ENCODE measurements at places on chromosomes 1 and 21. TPM values are rescaled to one million over a fixed set of nuclear protein-coding genes. Genes with fewer than 3 reads are reported as not detected.

GRCh38 chr1:204941421-204942338, 71.0 kb downstream of the NFASC start:
- peak; percentile 82 for DNase-seq

DNA sequence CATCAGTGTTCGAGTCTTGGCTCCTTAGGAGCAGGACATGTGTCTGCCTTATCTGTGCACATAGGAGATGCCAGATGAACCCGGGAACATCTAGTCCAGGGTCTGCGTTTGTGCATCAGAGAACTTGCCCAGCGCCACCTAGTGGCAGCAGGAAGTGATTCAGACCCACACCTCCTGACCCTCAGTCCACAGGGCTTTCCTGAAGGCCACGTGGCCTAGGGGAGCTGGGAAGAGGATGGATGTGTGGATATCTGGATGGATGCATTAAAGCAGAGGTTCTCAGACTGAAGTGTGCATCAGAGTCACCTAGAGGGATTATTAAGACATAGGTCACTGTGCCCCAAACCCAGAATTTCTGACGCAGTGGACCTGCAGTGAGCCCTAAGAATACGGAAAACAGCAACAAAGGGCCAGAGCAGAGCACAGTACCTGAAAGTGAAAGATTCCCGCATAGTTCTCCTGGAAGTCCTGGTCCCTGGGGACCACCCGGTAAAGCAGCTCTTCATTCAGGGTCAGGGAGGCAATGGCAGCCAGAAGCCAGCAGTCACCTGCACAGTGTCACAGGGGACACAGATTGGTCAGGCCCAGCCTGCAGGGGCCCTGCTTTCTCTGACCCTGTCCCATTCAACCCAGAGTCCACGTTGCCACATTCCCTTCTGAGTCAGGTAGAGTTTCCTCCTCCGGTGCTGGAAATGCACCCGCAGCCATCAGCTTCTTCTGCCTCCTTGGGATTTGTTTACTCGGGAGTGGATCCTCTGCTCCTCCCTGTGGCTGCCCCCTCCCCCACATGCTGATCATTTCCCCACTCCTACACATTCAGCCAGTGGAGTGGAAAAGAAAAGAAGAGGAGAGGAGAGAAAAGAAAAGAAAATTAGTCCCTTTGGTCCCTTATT, 37.0 kb downstream of the CAPN8 start:
- DNase-seq = peak; percentile 72

Gene FAAH
- 17.3 TPM for total RNA-seq

DNA sequence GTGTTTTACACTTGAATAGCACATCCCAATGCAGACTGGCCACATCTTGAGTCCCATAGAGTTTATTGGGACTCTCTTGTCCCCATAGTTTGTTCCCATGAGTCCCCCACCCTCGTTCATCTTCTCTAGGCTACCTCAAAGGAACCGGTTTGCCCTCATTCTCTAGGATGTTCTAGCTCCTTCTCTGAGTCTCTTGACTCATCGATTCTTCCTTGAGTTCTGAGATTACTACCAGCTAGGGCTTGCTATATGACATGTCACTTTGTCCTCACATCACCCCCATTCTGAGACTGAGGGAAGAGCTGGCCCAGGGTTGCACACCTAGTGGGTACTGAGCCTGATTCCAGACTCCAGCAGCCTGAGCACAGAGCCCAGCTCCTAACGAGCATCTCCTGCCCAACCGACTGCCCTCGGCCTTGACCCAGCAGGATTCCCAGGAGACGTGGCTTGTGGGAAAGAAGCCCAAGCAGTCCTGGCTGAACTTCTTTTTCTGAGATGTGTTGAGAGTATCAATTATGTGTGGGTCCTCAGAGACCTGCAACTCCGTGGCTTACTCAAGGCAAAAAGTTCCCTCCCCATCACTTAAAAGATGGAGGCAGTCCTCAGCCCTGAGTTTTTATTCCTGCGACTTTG, 42.0 kb downstream of the TMEM51 start:
- no peak for DNase-seq

GRCh38 chr1:34367954-34368353, 191.2 kb downstream of the C1orf94 start:
- DNase-seq = no peak

GRCh38 chr21:25489673-25490072, 117.6 kb downstream of the MRPL39 start:
- DNase-seq = no peak

DNA sequence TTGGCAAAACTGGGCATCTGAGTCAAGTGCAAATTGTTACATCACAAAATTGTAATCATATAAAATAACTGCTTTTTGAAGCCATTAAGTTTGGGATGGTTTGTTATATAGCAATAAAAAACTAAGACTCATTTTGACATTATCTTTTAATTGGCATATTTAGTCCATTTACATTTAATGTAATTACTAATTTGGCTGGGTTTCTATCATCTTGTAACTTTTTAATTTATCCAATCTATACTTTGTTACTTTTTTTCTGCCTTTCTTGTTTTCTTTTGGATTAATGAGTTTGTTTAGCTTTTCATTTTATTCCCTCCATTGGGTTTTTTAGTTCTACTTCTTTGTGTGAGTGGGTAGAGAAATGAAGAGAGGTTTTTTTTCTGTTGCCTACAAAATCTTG, 76.3 kb downstream of the DRAM2 start:
- no peak for DNase-seq

Gene AGMAT
- not detected for total RNA-seq

- peak; percentile 79 for DNase-seq
Observed at GRCh38 chr1:198465201-198466144, 75.0 kb downstream of the ATP6V1G3 start.

Gene GJC2
- 18.5 TPM for total RNA-seq

GRCh38 chr1:46535063-46535462, 16.4 kb downstream of the KNCN start:
- DNase-seq = peak; percentile 70

Gene PRELP
- total RNA-seq = not detected

DNA sequence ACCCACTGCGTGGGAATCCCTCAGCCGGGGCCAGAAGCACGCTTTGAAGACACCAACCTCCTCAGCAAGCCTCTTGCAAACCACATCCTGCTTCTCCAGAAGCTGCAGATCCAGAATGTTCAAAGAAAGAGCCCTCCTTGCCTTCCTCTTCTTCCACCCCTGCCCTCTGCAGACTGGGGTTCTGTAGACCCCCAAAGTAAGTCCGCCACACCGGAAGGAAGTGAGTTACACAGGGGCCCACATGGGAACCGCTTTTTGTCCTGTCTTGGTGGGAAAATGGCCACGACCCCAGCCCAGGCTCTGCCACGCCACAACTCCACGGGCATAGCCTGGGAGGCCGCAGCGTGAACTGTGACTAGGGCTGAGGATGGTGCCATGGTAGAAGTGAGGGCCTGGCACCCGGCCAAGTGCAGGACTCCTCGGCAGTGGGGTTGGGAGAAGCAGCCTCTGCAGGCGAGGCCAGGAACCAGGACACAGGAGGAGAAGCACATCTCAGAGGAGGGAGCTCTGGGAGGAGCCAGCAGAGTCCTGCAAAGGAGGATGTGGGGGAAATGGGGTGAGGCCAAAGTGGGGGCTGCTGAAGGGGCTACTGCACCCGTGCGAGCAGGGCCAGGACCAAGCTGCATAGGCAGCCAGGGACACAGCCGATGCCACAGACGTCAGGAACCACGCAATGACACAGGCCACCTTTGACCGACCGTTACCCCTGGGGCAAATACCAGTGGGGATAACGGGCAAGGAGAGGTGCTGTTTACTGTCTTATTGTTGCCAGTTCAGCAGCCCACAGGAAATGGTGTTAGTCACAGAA, 30.9 kb downstream of the PDE9A start:
- peak; percentile 40 for DNase-seq

GRCh38 chr1:89261926-89262515, 10.6 kb downstream of the GBP5 start:
- DNase-seq = peak; percentile 21

DNA sequence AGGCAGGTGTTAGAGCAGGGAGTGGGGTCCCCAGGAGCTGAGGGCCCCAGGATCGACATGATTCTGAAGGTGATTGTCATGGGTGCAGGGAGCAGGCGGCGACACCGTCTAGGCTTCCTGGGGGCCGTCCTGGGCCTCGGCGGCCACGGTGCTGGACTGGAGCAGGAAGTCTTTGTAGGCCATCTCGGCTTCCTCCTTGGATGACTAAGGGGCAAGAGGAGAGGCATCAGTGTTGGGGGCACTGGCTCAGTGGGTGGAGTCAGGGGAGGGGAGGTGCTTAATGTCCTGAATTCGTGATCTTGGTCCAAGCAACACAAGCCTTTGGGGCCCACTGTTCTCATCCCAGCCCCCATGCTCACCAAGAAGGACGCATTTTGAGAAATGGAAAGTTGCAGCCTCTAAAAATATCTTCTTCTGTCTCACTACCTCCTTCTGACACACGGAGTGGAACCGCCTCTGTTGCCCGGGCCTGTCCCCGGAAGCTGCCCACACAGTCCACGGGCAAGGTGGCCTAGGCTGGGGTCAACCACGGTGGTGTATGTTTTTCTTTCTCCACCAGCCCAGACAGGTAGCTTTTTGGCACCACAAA, 8.6 kb upstream of the FCMR start:
- no peak for DNase-seq

- DNase-seq = no peak
Observed at GRCh38 chr1:6338695-6339094, 54.9 kb downstream of the ACOT7 start.

Gene ARTN
- total RNA-seq = 1.9 TPM

DNA sequence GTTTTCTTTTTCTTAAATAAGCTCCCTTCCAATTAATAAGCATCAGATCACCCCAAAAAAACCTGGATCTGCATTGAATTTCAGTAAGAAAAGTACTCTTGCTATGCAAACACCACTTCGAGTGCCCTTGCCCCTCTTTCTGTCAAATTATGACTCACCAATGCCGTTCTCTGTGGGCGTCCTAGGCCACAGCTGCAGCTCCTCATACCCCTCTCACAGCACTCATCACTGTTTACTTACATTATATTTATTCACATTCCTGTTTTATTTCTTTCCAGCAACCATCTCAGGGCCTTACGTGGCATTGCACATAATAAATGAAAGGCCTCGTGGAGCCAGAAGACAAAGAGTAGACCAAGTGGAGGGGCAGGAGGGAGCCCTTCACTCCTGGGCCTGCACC, 99.1 kb upstream of the CTTNBP2NL start:
- DNase-seq = no peak
